ENCODE measurements at places on chromosomes 2 and 18.

GRCh38 chr2:227829337-227829736 lies 15.7 kb downstream of the CCL20 start:
- DNase-seq: no peak

GRCh38 chr2:10345126-10345525 lies 42.4 kb downstream of the HPCAL1 start:
- no peak for DNase-seq

DNA sequence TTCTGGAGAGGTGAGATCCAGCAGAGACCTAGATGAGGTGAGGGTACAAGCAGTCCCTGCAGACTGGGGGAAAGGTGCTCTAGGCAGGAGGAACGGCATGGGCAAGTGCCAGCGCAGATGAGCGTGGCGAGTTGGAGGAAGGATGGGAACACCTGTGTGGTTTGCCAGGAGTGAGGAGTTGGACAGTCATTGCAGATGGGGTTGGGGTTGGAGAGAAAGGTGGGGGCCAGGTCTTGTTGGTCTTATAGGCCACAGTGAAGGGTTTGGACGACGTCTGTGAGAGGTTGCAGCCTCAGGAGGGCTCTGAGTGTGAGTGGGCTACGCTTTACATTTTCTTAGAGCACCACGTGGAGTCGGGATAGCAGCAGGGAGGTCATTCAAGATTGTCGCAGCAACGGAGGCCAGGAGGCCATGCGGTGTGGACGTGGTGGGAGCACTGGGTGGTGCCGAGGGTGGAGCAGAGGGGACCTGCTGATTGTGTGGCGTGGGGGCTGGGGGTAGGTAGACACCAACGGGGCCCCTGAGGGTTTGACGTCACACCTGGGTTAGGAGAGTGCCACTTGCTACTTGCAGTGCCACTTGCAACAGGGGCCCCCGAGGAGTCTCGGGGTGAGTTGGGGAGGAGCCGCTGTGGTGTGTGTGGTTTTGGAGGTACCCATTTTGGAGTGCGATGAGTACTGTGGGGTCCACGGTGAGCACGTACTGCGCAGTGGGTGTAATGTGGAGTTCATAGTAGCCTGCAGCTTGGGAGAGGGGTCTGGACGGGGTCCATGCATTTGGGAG lies 66.2 kb downstream of the LPIN1 start:
- DNase-seq: no peak

DNA sequence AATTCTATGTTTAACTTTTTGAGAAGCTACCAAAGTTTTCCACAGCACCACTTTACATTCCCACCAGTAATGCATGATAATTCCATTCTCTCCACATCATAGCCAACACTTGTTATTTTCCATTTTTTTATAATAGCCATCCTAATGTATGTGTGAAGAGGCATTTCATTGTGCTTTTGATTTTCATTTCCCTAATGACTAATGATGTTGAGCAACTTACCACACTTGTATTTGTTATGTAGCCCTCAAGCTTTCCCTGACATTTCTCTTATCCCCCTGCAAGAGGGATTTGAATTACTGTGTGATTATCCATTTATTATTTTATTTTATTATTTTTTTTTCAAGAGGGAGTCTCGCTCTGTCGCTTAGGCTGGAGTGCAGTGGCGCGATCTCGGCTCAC lies 23.6 kb upstream of the SOS1 start:
- no peak for DNase-seq

DNA sequence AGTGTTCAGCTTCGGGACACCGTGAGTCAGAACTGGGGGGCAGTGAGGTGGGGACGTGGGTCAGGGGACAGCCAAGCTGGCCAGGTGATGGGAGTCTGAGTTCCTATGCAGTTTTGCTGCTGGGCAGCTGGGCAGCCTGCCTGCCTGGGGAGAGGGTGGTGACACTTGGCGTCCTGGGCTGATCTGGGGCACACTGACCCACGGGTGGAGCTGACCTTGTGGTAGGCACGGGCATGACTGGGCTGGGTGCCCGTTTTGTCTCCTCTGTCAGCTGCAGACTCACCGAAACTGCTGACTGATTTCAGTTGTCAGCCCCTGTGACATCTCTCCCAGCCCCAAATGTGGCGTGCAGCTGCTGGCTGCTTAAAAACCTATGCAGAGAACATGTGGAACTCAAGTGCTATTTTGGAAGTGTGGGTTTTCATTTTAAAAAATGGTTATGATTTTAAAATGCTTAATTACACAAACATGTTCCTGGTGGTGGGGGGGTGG lies 32.6 kb upstream of the E2F6 start:
- DNase-seq: peak; percentile 57

All from hippocampal formation (tissue), 2 donors.